ENCODE measurements at places on chromosomes 5 and 9. TPM values are rescaled to one million over a fixed set of nuclear protein-coding genes. Genes with fewer than 3 reads are reported as not detected.

DNA sequence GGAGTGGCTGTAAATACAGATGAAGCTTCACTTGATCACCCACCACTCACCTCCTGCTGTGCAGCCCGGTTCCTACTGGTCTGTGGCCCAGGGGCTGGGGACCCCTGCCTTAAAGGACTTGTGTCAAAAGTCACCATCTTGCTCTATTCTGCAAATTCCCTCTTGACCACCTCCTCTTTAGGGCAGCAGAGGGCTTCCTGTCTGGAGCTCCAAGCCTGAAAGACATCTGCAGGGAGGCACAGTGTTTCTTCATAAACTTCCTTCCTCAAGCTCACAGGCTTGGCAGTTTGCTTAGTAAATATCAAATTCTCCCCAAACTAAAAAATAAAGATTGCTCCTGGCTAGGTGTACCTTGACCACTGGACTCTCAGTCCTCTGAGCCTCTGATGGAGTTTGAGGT, 104.4 kb downstream of the FRMD3 start:
- H3K27me3 ChIP-seq: peaks cover 3% of the 10 kb centered on the region
- no peak for DNase-seq
- no peak overlapping the region for H3K27ac ChIP-seq
- no peaks in the 10 kb centered on the region for H3K36me3 ChIP-seq

DNA sequence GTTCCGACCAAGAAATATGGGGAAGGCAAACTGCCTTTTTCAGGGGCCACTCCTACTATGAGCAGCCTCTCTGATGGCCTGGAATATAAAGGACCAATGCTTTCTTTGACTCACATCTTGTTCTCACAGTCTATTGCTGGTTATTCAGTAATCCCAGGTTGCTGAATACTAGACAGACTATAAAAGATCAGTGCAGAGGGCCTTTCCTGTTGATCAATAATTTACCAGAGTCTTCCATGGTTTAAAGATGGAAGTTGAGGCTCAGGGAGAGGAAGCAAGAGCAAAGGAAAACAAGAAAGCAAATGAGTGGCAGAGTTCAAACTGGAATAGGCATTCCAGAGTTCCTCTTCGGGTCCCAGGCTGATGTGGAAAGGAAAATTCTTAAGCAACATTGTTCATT, 62.9 kb downstream of the FBXO38 start:
- peaks cover 14% of the 10 kb centered on the region for H3K27me3 ChIP-seq
- H3K27ac ChIP-seq: no peak overlapping the region
- no peak for DNase-seq

GRCh38 chr9:117783828-117784227, 79.6 kb downstream of the TLR4 start:
- H3K36me3 ChIP-seq: no peaks in the 10 kb centered on the region
- no peak overlapping the region for H3K27ac ChIP-seq
- peaks cover 10% of the 10 kb centered on the region for H3K4me1 ChIP-seq
- H3K4me3 ChIP-seq: no peak overlapping the region
- peaks cover 3% of the 10 kb centered on the region for H3K27me3 ChIP-seq
- no peak for DNase-seq

DNA sequence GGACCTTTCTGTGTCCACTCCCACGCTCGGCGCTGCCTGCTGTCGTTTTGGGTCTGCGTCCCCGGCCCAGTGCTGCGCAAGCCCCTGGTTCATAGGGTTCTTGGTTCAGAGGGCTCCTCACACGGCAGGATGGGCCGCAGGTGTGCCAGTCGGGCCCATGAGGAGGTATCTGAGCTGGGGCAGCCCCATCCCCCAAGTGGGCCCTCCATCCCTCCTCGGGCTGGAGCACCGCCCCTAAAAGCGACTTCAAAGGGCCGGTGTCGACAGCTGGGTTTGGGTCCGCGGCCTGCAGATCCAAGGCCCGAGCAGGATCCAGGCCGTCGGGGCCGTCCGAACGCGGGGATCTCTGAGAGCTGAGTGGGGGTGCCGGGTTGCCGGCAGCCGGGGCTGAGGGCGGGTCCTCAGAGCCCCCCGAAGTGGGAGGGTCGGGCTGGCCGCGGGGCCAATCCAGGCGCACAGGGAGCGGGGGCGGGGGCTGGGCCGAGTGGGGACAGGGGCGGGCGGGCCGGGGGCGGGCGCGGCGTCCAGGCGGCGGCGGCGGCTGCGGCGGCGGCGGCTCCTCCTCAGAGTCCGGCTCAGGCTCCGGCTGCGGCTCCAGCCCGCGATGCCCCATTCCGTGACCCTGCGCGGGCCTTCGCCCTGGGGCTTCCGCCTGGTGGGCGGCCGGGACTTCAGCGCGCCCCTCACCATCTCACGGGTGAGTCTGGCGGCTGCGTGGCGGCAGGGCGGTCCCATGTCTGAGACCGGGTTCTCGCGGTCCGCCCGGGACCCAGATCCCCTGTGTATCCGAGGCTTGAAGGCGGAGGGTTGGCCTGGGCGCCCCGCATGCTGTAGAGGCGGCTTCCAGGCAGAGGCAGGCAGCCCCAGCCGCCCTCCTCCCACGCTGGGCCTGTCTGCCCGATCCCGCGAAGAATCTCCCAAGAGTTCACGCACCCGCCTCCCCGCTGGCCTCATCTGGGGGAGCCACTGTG, at the start of gene PDLIM4:
TSS of gene PDLIM4 (plus strand) at position 566 of the 971 bp plus-strand sequence. CDS start at position 605, 39 bp downstream.
- peaks cover 3% of the 10 kb centered on the region for H3K36me3 ChIP-seq
- peak; percentile 62 for DNase-seq
- H3K27ac ChIP-seq: peak within 1 kb of the TSS; percentile 79

Gene PCDHGA8
- 1.5 TPM for total RNA-seq

Gene CAMK4
- 2.1 TPM for total RNA-seq

GRCh38 chr5:22901885-22902284, 48.7 kb upstream of the CDH12 start:
- no peak overlapping the region for H3K4me3 ChIP-seq
- peaks cover 6% of the 10 kb centered on the region for H3K4me1 ChIP-seq
- peaks cover 4% of the 10 kb centered on the region for H3K27me3 ChIP-seq
- DNase-seq: no peak

Gene DRD1
- total RNA-seq: not detected

GRCh38 chr9:103702572-103702971, 391.5 kb upstream of the SMC2 start:
- H3K4me1 ChIP-seq: peaks cover 17% of the 10 kb centered on the region
- no peaks in the 10 kb centered on the region for H3K27me3 ChIP-seq
- no peaks in the 10 kb centered on the region for H3K36me3 ChIP-seq
- peak overlapping the region; percentile 28 for H3K4me3 ChIP-seq

Gene SPAAR
- total RNA-seq: not detected

GRCh38 chr9:121738411-121738810, 87.0 kb downstream of the DAB2IP start:
- no peak overlapping the region for H3K4me3 ChIP-seq
- no peak overlapping the region for H3K27ac ChIP-seq
- no peaks in the 10 kb centered on the region for H3K27me3 ChIP-seq
- H3K4me1 ChIP-seq: peaks cover 48% of the 10 kb centered on the region

Gene ANKRD34B
- total RNA-seq: 0.17 TPM

DNA sequence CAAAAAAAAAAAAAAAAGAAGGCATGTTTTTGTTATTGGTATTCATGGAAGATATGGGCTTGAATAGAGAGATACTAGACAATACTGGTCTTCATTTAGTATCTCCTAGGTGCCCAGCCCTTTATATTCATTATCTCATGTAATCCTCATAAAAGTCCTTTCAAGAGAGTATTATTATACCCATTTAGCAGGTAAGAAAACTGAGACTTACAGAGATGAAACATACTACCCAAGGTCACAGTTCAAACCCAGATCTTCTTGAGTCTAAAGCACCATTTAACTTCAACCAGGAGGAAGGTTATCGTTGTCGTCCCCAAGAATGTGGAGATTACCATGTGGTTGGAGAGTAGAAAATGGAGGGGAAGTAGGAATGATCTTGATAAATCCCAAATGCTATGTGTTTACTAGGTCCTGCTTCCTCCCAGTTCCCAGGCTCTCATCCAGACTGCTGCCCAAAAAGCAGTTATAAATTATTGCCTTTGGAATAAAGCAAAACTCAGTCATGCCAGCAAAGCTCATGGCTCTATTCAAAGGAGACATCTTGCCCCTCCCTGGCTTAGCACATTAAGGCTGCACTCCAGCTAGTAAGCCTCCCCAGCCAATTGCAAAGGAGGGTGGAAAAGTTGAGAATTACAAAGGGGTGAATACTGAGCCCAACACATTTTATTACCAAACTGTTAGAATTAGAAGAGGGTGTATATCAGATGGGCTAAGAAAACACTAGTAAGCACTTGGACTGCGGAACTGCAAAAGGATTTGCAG, 163.9 kb downstream of the PIK3R1 start:
- H3K27ac ChIP-seq: no peak overlapping the region
- peaks cover 9% of the 10 kb centered on the region for H3K4me1 ChIP-seq
- no peaks in the 10 kb centered on the region for H3K36me3 ChIP-seq

Gene IL4
- total RNA-seq: not detected

DNA sequence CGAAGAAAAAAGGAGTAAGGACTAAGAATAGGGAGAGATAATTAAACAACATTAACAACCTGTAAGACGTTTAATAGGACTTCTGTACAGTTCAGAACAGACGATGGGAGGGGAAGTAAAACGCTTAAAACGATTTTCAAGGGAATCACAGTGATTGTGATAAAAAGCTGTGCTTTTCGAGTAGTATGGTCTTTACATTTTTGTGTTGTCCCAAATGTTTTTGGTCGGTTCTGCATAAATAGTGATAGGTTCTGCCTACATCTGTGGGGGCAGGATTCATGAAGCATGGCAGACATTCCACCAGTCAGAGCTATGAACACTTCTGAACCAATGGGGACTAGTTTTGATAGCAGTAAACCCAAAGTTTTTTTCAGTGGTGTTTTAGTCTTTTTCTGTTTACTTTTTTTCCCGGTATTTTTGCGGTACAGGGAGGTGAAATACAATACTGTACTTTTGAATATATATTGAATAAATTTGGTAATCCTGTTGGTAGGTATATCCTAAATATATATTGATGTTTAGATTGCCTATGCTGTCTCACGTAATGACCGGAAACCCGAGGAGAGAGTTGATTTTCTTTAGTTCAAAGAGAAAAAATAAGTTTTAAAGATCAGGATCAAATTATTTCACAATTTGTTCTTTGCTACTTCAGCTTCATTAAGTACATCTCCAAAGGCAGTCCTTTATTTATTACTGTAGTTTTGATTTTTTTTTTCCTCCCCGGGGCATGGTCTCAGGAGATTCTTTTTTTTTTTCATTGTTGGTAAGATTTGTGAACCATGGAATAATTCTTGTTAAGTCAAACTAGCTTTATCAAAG, 1.3 kb downstream of the ERBIN start:
- H3K27ac ChIP-seq: peak overlapping the region; percentile 95
- H3K36me3 ChIP-seq: peaks cover 4% of the 10 kb centered on the region
- peak overlapping the region; percentile 83 for H3K4me3 ChIP-seq
- H3K4me1 ChIP-seq: peaks cover 29% of the 10 kb centered on the region

Gene PTGES
- total RNA-seq: 0.19 TPM

DNA sequence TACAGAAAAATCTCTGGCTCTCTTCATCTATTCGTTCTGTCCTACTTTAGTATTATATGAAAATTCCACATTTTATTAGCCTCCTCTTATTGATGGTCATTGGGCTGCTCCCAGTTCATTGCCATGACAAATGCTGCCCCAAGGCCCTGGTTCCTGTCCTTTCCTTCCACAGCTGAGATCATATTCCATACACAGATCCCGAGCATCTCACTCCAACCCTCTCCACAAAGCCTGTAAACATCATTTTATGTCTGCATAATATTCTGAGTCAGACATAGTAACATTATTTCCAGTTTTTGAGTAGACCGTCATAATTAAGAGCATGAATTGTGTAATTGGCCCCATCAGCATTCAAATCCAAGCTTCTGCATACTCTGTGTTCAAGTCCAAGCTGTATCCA, 86.3 kb downstream of the MVB12B start:
- no peak overlapping the region for H3K4me3 ChIP-seq
- no peak overlapping the region for H3K27ac ChIP-seq
- peaks cover 1% of the 10 kb centered on the region for H3K4me1 ChIP-seq

GRCh38 chr9:35732800-35733541, 505 bp downstream of the CREB3 start:
- H3K27me3 ChIP-seq: no peaks in the 10 kb centered on the region
- peaks cover 11% of the 10 kb centered on the region for H3K36me3 ChIP-seq
- no peak overlapping the region for H3K4me3 ChIP-seq
- no peak for DNase-seq
- H3K4me1 ChIP-seq: peaks cover 16% of the 10 kb centered on the region
- peak overlapping the region; percentile 95 for H3K27ac ChIP-seq

DNA sequence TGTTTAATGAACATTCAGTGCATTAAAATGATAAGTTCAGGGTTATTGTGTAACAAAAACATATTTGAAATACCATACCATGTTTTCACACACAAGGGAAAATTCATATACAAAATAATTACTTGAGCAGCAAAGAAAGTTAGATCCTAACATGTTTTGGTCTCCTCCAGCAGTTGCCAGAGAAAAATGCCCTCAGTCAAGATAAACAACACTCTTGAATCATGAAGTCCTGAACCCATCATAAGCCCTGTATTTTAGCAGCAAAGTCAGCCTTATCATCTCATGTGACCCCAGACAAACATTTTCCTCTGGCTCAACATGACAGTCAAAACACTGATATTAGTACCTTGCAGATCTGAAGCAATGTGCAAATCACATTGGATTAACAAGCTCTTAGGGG, 1541.1 kb upstream of the WWC1 start:
- H3K36me3 ChIP-seq: no peaks in the 10 kb centered on the region
- DNase-seq: no peak
- H3K4me3 ChIP-seq: no peak overlapping the region

DNA sequence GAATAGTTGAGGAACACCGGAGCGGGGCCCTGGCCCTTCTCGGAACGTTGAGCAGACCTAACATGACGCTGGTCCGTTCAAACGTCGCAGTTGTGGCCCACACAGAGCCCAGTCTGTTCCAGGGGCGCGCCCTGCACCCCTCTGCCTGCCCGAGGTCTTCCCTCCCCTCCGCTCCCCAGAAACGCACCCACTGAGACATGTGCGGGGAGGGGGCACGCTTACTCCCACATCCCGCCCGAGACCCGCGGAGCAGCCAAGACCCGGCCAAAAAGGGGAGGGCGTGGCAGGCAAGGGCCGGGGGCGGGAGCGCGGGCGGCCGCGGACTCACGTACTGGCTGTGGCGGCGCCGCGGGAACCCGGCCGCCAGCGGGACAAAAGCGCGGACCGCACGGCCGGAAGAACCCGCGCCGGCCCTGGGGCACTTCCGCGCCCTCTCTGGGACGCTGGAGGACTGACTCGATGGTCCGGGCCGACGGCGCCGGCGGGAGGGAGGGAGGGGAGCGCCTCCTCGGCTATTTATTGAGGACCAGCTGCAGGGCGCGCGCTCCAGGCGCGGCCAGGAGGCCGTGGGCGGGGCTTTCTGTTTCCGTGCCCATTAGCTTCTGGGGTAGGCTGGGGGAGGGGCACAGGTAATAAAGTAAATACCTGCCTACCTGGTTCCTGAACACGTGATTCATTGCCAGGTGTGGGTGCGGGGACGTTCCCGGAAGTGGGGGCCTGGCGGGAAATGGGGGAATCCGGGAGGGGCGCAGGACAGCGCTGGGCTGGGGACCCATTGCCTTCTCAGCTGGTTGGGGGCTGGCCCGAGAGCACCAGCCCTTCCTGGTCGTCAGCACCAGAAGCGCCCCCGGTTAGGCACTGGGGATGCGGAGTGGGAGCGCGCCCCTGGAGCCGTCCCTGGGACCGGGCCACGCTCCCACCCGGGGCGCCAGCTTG, at the start of gene ZFP62:
TSS of gene ZFP62 (minus strand) at position 390 of the 936 bp plus-strand sequence. CDS start at position 333, 57 bp downstream.
- peak; percentile 90 for DNase-seq
- peak within 1 kb of the TSS; percentile 94 for H3K4me3 ChIP-seq
- H3K27me3 ChIP-seq: peaks cover 7% of the 10 kb centered on the region
- peak within 1 kb of the TSS; percentile 96 for H3K27ac ChIP-seq
- H3K4me1 ChIP-seq: peaks cover 8% of the 10 kb centered on the region
- H3K36me3 ChIP-seq: peaks cover 31% of the 10 kb centered on the region

Gene IFNA21
- not detected for total RNA-seq

GRCh38 chr5:159782197-159782994, 133.9 kb upstream of the ADRA1B start:
- no peak for DNase-seq
- H3K27me3 ChIP-seq: peaks cover 6% of the 10 kb centered on the region
- H3K27ac ChIP-seq: no peak overlapping the region

Gene OLFM1
- total RNA-seq: 1.8 TPM

- peak overlapping the region; percentile 75 for H3K4me3 ChIP-seq
- H3K36me3 ChIP-seq: no peaks in the 10 kb centered on the region
- H3K27ac ChIP-seq: no peak overlapping the region
Measured at GRCh38 chr5:72555871-72556270, 48.7 kb upstream of the ZNF366 start.

All from progenitor cell of endocrine pancreas (in vitro differentiated cells).